ENCODE measurements at places on chromosomes 12 and 14. TPM values are rescaled to one million over a fixed set of nuclear protein-coding genes. Genes with fewer than 3 reads are reported as not detected.

The HNRNPC gene
- 821 TPM for total RNA-seq

The KLRC2 gene
- not detected for total RNA-seq

The SLC6A12 gene
- not detected for total RNA-seq

GRCh38 chr12:48510111-48510510, 15.3 kb upstream of the OR8S1 start:
- no peak for DNase-seq

- peak; percentile 68 for DNase-seq
Measured at GRCh38 chr14:68254669-68255527, 435.3 kb downstream of the RAD51B start.

GRCh38 chr12:128959901-128960300, 106.6 kb downstream of the GLT1D1 start:
- no peak for DNase-seq

GRCh38 chr12:5345534-5345933, 86.4 kb upstream of the NTF3 start:
- no peak for DNase-seq

GRCh38 chr12:127108360-127109215, 1158.4 kb upstream of the TMEM132C start:
- peak; percentile 60 for DNase-seq

GRCh38 chr12:46299851-46300250, 31.0 kb upstream of the SLC38A1 start:
- no peak for DNase-seq

GRCh38 chr12:48980389-48980952, 2.3 kb downstream of the WNT1 start:
- DNase-seq, result no peak

DNA sequence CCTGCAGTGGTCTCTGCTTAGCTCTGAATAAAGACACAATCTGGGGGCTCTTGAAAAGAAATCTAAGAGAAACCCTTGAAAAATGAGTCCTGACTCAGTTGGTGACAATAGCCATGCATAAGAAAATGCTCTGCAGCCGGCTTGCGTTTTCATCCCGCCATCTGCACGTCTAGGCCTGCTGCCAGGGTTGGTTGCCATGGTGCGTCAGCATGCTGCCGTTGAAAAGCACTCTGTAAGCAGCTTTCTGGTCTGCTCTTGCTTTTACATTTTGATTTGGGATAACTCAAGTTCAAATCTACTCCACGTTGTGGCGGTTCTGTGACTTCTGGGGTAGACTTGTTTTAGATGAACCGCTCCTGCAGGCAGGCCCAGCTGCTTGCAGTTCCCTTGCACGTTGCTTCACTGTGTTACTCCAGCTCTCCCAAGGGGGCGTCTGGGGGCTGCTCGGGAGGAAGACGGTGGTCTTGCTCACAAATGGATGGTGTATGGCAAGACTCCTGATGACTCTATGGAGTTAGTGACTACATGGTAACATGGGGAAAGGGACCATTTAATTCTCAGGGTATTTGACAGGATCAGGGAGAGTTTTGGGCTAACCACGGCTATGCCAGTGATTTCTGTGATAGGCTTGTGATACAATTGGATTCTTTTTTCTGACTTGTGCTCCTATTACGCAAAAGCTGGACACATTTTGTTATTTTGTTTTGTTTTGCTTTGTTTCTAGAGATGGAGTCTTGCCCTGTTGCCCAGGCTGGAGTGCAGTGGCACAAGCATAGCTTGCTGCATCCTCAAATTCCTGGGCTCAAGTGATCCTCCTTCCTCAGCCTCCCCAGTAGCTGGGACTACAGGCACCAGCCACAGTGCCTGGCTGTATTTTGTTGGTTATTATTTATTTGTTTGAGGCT, 15.8 kb downstream of the WNT5B start:
- peak; percentile 48 for DNase-seq

GRCh38 chr12:1828856-1829255, 8.5 kb downstream of the LRTM2 start:
- DNase-seq, result peak; percentile 57
